ENCODE measurements at places on chromosomes 3 and 15. TPM values are rescaled to one million over a fixed set of nuclear protein-coding genes. Genes with fewer than 3 reads are reported as not detected.

DNA sequence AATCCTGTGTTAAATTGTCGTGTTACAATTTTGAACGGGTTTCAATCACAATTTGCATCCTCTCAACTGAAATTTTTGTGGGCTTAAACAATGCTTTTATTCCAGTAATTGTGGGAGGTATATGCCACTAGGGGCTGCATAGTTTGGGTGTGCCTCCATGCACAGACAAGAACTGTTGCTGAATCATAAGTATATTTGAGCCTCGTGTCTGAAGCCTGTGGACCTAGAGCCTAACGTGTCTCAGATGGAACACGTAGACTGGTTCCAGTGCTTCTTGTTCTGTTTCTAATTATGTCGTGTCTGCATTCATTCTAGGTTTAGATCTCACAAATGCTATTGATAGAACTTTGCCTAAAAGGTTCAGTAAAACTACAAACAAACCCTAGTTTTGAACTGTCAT is 363.4 kb downstream of the RBMS3 start:
- no peak for DNase-seq
- peaks cover 42% of the 10 kb centered on the region for H3K4me1 ChIP-seq
- H3K27ac ChIP-seq: no peak overlapping the region

DNA sequence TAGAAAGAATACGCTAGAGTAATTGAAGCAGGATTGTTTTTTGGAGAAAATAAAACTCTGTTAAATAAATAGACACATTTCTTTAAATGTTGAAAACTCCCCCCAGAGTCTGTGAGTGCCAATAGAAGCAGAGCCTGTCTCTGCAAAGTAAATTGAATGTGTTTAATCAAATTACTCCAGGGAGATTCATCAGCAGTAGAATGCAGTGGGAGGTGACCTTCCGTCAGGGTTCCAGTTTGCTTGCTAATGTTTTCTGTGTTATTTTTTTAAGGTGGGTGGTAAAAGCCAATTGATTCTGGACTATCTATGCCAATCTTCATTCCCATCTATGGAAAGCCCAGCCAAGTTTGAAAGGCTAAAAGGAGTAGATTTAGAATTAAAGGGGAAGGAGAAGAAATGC is 612.4 kb upstream of the GRM7 start:
- H3K4me1 ChIP-seq: no peaks in the 10 kb centered on the region
- H3K27ac ChIP-seq: no peak overlapping the region
- no peak overlapping the region for H3K4me3 ChIP-seq
- no peaks in the 10 kb centered on the region for H3K36me3 ChIP-seq
- DNase-seq: no peak

- peaks cover 17% of the 10 kb centered on the region for H3K4me1 ChIP-seq
- peaks cover 2% of the 10 kb centered on the region for H3K36me3 ChIP-seq
- no peak for DNase-seq
- H3K27ac ChIP-seq: no peak overlapping the region
Measured at GRCh38 chr3:114567771-114568170, 273.9 kb downstream of the TIGIT start.

GRCh38 chr3:77935418-77935817 is 895.5 kb downstream of the ROBO2 start:
- H3K27ac ChIP-seq: no peak overlapping the region
- DNase-seq: no peak
- no peaks in the 10 kb centered on the region for H3K27me3 ChIP-seq
- peaks cover 10% of the 10 kb centered on the region for H3K4me1 ChIP-seq

- H3K27me3 ChIP-seq: peaks cover 2% of the 10 kb centered on the region
- H3K27ac ChIP-seq: no peak overlapping the region
- DNase-seq: no peak
- H3K36me3 ChIP-seq: no peaks in the 10 kb centered on the region
- peaks cover 7% of the 10 kb centered on the region for H3K4me1 ChIP-seq
Measured at GRCh38 chr3:189838291-189838690, 207.1 kb downstream of the TP63 start.

GRCh38 chr3:183799461-183799860 is 25.9 kb downstream of the MAP6D1 start:
- peaks cover 48% of the 10 kb centered on the region for H3K36me3 ChIP-seq
- no peak overlapping the region for H3K27ac ChIP-seq
- no peak for DNase-seq
- no peaks in the 10 kb centered on the region for H3K4me1 ChIP-seq
- H3K4me3 ChIP-seq: no peak overlapping the region
- no peaks in the 10 kb centered on the region for H3K27me3 ChIP-seq

GRCh38 chr15:57035664-57036063 is 117.2 kb downstream of the TCF12 start:
- H3K4me1 ChIP-seq: peaks cover 30% of the 10 kb centered on the region
- no peak overlapping the region for H3K4me3 ChIP-seq
- H3K27ac ChIP-seq: no peak overlapping the region
- DNase-seq: no peak

Gene SLC9A9
- 3.5 TPM for total RNA-seq

Gene SH3BP5
- total RNA-seq: 4.5 TPM

Gene LSAMP
- total RNA-seq: 4.4 TPM

Measured in osteocyte (in vitro differentiated cells).